ENCODE measurements at places on chromosomes 7 and 10.

- DNase-seq = no peak
These were observed 143.0 kb downstream of the PPP1R3A start for GRCh38 chr7:113775804-113776203.

- DNase-seq = no peak
These were observed 203.7 kb downstream of the GLRX3 start for GRCh38 chr10:130339911-130340310.

DNA sequence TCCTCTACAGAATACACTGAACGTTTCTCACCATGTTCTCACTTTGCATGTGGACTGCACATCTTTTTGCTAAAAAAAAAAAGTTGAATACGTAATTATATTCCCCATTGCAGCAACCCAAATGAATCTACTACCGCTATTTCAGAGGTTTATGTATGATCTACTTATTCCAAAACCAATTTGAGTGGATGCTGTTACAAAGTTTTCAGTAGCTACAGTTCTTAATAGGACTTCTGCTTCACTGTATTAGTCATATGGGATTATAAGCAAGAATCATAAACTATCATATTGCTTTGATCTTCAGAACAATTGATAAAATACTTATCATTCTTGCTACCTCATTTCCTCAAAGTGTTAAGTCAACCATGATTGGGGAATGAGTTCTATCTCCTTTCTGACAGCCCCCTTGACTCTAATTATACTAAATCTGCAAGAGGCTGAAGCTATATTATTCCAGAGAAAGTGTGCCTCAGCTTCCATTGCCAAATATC is 257.0 kb downstream of the PARD3 start:
- no peak for DNase-seq

- no peak for DNase-seq
These were observed 14.6 kb upstream of the DRGX start for GRCh38 chr10:49410365-49411074.

- no peak for DNase-seq
These were observed 82.5 kb downstream of the DIP2C start for GRCh38 chr10:606762-607544.

DNA sequence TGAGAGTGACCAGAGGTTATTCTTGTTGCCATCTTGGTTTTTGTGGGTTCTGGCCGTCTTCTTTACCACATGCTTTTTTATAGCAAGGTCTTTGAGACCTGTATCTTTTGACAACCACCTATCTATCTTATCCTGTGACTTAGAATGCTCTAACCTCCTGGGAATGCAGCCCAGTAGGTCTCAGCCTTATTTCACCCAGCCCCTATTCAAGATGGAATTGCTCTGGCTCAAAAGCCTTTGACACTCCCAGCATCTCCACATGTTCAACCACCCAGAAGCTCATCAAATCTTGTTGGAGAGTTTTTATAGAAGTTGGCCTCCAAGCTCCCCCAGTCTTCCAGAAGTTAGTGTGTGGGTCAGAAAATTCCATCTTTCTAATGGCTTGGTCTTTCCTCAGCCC is 464.3 kb upstream of the NRP1 start:
- DNase-seq = no peak

DNA sequence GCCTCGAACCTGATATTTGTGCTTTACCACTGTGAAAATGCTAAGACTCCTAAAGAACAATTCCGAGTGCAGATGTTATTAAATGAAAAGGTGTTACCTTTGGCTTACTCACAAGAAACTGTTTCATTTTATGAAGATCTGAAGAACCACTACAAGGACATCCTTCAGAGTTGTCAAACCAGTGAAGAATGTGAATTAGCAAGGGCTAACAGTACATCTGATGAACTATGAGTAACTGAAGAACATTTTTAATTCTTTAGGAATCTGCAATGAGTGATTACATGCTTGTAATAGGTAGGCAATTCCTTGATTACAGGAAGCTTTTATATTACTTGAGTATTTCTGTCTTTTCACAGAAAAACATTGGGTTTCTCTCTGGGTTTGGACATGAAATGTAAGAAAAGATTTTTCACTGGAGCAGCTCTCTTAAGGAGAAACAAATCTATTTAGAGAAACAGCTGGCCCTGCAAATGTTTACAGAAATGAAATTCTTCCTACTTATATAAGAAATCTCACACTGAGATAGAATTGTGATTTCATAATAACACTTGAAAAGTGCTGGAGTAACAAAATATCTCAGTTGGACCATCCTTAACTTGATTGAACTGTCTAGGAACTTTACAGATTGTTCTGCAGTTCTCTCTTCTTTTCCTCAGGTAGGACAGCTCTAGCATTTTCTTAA is 47.7 kb downstream of the MINPP1 start:
- no peak for DNase-seq

DNA sequence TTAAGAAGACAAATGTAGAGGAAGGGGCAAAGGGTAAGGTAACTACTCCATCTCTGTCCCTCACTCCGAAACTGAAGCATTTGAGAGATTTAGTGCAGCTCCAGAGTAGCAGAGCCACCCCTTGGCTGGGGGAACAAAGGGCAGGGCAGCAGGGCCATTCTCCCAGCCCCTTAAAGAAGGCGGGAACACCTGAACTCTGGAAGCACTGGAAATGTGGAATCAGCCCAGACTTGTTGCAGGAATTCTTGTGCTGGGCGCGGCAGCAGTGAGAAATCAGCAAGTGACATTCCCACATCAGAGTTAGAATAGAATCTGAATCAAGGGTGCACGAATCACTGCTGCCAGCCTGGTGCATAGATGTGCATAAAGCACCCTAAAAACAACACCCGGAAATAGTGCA is 34.4 kb upstream of the GRM8 start:
- no peak for DNase-seq

DNA sequence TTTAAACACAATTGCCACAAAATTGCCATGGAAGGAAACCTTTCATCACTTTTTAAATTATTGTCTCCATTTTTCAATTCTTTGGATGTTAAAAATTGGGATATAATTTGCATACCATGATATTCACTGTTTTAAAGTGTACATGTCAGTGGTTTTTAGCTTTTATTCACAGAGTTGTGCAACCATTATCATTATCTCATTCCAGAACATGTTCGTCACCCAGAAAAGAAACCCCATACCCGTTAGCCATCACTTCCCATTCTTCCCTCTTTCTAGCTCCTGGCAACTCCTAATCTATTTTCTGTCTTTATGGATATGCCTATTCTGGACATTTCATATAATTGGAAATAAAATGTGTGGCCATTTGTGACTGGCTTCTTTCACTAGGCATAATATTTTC is 260.3 kb upstream of the FERD3L start:
- DNase-seq = no peak

DNA sequence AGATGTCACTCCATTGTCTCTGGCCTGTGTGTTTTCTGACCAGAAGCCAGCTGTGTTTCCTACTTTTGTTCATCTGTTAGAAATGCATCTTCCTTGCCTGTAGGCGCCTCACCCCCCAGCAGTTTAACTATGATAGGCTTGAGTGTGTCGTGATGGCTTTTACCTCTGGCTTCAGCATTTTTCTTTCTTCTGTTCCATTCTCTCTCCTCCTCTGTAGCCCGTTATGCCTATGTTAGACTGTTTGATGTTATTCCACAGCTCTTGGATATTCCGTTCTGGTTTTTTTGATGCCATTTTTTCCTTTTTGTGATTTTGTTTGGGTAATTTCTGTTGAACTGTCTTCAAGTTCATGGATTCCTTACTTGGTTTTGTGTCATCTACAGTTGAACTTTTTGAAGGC is 17.9 kb downstream of the MMP21 start:
- DNase-seq = no peak

DNA sequence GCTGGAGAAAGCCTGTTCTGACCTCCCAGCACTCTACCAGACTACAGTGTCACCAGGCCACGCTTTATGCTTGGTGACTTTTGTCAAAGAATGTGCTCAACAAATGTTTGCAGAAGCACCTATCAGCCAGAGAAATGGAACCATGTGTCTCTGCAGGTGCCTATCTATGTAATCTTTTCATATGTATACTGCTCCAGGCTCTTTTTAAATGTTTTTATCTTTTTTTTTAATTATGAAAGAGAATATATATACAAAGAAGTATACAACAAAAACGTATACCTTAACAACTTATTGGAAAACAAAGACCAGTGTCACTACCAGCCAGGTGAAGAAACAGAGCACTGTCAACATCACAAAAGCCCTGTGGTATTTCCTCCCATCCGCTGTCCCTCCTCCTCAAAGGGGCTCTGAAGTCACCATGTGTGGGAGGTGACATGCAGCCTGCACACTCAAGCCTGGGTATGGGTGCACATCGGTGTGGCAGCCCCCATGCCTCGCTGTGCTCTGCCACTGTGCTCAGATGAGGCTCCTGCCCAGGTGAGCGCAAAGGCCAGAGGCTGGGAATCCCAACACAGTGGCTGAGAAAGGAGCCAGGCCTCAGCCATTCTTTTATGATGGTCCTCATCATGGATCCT is 120.6 kb downstream of the CLEC2L start:
- DNase-seq = no peak

DNA sequence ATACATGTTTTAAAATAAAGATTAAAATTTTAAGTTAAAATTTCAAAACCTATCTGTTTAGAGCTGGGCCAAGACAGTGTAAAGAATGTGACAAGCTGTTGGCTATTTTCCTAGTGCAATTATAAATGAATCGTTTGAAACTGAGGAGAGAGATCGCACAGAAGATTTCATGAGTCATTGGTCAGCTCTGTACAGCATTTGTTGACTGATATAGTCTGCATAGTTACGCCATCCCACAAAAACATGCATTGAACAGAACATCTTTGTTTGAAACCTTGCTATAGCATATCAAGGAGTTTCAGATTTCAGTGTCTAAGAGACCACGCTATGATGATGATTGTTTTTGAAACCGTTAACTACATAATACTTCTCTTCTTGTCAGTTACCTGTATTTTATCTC is 1.3 kb upstream of the C10orf67 start:
- DNase-seq = no peak

DNA sequence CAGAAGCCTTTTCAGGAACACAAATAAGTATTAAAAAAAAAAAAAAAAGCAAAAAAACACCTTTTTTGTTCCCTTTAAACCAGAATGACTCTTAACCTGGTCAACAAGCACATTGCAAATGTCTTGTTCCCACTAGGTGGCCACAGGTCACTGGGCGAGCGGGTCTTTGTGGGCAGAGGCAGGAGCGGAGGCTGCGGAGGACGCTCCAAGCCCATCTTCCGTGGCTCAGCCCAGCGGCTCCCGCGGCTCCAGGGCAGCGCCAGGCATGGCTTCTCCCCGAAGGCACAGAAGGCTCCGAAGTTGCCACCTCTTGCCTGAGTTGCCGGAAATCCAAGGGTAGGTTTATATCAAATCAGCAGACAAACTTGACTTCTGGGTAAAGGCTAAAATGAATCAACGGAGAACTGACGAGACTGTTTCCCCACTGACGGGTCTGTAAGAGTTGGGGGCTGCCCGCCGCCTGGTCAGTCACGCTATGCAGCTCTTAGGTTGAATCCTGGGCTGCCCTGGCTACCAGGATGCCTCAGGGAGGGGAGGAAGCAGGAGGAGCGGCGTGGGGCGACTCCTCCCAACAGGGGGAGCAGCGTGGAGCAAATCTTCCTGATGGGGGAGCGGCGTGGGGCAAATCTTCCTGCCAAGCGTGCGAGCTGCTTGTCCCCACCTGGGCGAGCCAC is 144.5 kb downstream of the PTPRN2 start:
- no peak for DNase-seq

DNA sequence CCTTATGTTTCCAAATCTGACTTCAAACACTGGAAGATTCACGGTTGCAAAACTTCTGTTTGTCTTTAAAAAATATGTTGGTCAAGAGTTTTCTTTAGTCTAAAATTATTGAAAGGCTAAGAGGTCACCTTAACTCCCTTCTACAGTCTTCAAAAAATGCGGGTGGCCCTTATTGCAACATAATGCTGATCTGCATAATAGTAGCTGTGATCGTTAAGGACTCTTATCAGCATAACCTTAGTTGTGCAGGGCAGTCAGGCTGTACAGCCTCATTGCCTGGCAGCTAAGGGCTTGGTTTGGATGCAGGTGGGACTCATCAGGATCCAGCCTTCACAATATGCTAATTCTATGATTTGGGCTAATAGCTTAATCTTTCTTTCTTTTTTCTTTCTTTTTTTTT is 15.0 kb downstream of the KIAA1217 start:
- DNase-seq = no peak

GRCh38 chr7:82527851-82528250 is 84.3 kb upstream of the CACNA2D1 start:
- no peak for DNase-seq

DNA sequence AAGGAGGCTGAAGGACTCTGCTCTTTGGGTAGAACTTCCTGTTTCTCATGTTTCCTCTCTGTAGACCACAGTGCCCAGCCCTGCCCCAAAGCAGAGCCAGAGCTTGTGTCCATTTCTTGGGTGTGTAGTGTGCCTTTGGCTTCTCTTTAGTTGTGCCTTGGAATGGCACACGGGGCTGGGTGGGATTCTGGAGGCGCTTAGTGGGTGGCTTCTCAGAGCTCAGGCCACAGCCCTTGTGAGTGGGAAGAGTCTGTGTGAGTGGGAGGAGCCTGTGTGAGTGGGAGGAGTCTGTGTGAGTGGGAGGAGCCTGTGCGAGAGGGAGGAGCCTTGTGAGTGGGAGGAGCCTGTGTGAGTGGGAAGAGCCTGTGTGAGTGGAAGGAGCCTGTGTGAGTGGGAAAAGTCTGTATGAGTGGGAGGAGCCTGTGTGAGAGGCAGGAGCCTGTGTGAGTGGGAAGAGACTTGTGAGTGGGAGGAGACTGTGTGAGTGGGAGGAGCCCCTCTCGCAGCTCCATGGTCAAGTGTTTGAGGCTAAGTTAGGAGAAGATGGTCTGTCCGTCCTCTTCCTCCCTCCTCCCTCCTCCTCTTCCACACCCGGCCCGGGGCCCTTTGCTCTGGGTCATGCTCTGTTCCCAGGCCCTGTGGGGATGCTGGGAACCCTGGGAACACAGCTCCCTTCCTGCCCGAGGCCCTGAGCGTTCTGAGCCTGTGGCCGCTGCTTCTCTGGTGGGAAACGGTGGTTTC is 153.0 kb downstream of the GRK5 start:
- DNase-seq = no peak

GRCh38 chr7:24075426-24075810 is 208.6 kb upstream of the NPY start:
- no peak for DNase-seq
